ENCODE measurements at places on chromosomes 1 and 21. TPM values are rescaled to one million over a fixed set of nuclear protein-coding genes. Genes with fewer than 3 reads are reported as not detected.

DNA sequence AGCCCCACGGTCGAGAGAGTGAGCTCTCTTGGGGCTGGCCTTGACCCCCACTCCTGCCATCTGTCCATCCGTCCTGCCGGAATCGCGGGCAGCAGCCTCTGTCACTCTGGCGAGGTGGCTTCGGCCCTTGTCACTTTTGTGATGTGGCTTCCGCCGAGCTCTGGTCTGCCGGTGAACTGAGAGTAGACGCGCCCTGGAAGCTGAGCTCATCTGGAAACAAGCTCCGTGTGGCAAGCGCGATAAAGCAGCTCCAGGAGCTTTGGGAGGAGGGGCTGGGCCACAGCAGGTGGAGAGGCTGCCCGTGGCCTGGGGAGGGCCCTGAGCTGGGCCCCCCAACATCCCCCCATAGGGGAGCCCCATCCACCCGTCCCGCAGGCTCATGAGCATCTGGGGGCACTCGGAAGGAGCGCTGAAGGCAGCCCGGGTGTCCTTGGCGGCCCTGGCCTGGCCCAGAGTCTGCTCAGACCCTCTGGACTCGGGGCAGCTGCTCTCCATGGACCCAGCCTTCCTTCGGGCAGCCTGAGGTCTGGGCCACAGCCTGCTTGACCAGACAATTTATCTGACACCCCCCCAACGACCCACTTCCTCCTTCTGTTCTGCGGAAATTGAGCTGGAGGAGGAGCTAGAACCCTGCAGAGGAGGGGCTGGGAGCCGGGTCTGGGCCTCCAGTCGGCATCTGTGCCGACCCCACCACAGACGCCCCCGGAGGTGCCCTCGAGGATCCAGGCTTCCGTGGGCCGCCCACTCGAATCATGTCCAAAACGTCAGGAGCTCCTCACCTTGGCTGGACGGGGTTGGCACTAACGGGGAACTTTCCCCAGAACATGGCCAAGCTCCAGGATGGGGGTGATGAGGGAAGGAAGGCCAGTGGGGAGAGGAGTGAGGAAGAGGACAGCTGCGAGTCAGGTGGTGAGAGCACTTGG lies 59.1 kb downstream of the SLC19A1 start:
- no peak overlapping the region for H3K4me3 ChIP-seq
- H3K36me3 ChIP-seq, result peaks cover 44% of the 10 kb centered on the region
- DNase-seq, result no peak

Gene PLXNA2
- total RNA-seq, result 17.8 TPM

GRCh38 chr1:7669559-7670311 lies 101.4 kb upstream of the VAMP3 start:
- H3K4me1 ChIP-seq, result peaks cover 20% of the 10 kb centered on the region
- no peaks in the 10 kb centered on the region for H3K36me3 ChIP-seq
- H3K27ac ChIP-seq, result no peak overlapping the region

DNA sequence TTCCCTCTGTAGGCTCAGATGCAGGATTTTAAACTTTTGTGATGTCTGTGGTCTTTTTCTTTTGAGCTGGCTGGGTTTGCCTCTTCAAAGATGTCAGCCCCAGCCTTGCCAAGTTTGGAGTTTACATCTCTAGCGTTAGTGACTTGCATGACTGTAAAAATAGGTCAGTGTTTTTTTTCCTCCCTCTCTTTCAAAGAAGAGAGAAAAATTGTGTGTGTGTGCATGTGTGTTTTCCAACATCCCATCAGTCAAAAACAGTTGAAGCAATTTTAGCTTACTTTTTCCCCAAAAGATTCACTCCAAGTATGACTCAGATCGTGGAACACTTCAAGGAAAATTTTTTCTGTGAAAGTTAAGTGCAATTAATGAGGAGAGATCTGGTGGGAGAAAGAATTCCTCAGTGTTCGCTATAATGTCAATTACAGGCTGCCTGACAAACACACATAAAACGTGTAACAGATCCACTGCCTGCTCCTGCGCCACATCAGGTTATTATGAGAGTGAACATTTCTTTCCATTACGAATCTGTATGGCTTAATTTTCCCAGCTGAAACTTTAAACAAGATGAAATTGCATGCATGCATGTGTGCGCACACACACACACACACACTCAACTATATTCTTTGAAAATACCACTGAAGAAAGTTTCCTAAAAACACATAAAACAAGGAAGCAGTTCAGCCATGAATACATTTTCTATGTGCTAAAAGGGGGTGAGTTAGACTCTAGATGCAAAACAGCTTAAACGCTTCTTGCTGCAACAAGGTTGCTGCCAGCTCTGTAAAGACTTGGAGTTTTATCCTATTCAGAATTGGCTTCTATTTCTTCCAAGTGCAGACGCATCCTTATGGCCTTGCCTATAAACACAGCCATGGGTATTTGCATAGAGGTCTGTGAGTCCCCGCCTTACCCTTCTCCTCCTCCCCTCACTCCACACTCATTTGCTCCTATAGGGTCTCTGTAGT lies 55.5 kb downstream of the TLR5 start:
- no peak overlapping the region for H3K4me3 ChIP-seq
- DNase-seq, result peak; percentile 98
- no peaks in the 10 kb centered on the region for H3K36me3 ChIP-seq
- H3K27ac ChIP-seq, result peak overlapping the region; percentile 95
- H3K27me3 ChIP-seq, result no peaks in the 10 kb centered on the region
- peaks cover 38% of the 10 kb centered on the region for H3K4me1 ChIP-seq

DNA sequence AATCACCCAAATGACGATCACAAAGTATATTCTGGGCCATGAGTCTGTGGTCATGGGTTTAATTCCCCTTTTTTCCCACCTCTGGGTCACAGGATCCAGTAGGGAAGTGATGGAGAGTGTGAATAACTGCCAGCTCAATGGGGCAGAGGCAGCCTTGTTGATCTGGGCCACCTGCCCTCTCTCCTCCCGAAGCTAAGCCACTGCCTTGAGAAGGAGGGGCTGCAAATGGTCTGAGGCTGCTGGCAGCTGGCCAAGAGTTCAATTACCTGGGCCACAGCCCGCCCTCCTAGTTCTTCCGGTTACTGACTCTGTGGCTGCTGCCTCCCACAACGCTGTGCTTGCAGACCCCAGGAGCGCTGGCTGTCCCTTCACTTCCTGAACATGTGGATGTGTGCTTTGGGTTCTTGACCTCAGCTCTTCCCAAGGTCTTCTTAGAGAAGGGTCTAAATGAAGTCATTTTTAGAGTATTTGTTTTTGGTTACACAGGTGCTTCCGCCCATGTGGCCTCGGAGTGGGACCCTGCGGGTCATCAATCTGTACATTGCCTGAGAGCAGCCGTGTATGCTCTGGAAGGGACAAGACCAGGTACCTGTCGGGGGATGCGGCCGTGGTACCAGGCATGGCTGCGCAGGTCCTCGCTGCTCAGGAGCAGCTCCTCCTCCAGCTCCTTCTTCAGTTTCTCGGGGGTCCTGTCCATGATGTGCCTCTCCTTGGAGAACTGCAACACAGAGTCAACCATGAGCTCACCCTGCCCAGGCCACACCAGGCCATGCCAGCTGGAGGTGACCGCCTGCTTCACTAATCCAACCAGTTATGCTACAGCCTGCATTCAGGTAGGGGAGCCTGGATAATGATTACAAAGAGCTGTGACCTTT lies 89.7 kb downstream of the BCAR3 start:
- peaks cover 58% of the 10 kb centered on the region for H3K4me1 ChIP-seq
- H3K27ac ChIP-seq, result peak overlapping the region; percentile 53
- no peak overlapping the region for H3K4me3 ChIP-seq
- H3K36me3 ChIP-seq, result peaks cover 30% of the 10 kb centered on the region
- peak; percentile 56 for DNase-seq

Gene ARMH1
- total RNA-seq, result 1.6 TPM

GRCh38 chr1:41333146-41333784 lies 28.0 kb upstream of the FOXO6 start:
- H3K36me3 ChIP-seq, result no peaks in the 10 kb centered on the region
- no peak overlapping the region for H3K4me3 ChIP-seq
- peaks cover 25% of the 10 kb centered on the region for H3K4me1 ChIP-seq
- no peaks in the 10 kb centered on the region for H3K27me3 ChIP-seq

GRCh38 chr1:91513160-91513559 lies 12.5 kb downstream of the CDC7 start:
- no peaks in the 10 kb centered on the region for H3K27me3 ChIP-seq
- no peak overlapping the region for H3K27ac ChIP-seq
- H3K36me3 ChIP-seq, result peaks cover 9% of the 10 kb centered on the region
- DNase-seq, result peak; percentile 59

DNA sequence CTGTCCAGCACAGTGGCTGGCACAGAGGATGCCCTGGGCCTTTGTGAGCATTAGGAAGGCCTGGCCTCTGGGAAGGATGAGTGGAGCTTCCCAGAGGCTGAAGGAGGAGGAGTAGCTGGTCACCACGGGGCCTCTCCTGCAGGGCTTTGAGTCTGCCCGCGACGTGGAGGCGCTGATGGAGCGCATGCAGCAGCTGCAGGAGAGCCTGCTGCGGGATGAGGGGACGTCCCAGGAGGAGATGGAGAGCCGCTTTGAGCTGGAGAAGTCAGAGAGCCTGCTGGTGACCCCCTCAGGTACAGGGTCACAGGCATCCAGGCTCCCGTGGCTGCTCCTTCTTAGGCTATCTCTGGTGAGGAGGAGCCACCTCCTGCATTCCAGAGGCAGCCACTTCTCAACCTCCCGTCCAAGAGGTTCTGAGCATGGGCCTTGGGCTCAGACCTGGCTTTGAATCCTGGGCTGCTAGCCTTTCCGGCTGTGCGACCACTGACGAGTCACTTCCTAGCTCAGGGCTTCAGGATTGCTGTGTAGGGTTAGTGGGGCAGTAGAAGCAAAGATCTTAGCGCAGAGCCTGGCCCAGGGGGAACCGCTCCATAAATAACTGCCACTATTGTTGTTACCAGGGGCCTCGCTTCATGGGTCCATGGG lies 14.0 kb downstream of the SESN2 start:
- H3K27ac ChIP-seq, result no peak overlapping the region
- DNase-seq, result no peak
- H3K4me1 ChIP-seq, result no peaks in the 10 kb centered on the region
- H3K27me3 ChIP-seq, result no peaks in the 10 kb centered on the region
- no peak overlapping the region for H3K4me3 ChIP-seq
- peaks cover 19% of the 10 kb centered on the region for H3K36me3 ChIP-seq

Gene MXRA8
- 87.9 TPM for total RNA-seq

DNA sequence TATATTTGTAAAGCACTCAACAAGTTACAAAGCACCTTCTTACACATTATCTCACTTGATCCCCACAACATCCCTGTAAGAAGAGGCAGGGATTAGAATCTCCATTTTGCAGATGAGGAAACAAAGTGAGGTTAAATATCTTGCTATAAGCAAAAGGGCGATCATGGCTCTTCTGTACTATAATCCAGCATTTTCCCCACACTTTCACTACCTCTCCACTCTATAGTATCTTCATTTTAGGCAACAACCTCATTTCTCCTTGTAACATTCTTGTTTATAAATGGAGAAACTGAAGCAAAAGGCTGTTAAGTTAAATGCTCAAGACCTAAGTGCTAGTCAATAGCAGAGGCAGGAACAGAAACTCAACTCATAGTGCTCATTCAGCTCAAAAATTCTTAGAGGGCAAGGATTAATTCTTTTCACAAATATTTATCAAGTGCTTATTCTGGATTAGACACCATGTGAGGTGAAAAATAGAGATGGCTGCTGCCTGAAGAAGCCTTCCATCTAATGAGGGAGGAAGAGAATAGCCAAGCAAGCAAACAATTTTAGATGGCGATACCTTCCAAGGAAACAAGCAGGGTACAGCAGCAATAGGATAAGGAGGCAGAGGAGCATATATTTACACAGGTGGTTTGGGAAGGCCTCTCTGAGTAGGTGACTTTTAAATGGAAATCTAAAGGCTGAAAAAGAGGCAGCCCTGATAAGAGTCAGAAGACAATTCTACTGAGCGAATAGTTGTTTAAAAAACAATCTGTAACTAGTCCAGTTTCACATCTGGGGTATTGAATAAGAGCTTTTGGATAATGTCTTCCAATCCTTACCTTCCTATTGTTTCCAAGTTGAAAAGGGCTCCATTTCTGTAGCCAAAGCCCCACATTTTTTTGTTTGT lies 3.5 kb downstream of the ERRFI1 start:
- H3K4me1 ChIP-seq, result peaks cover 13% of the 10 kb centered on the region
- no peak overlapping the region for H3K4me3 ChIP-seq
- DNase-seq, result no peak
- H3K27ac ChIP-seq, result no peak overlapping the region
- H3K27me3 ChIP-seq, result peaks cover 13% of the 10 kb centered on the region
- H3K36me3 ChIP-seq, result no peaks in the 10 kb centered on the region

Gene GSTM3
- total RNA-seq, result 51.3 TPM

Gene SPRR1B
- total RNA-seq, result not detected

GRCh38 chr1:41023279-41023990 lies 1.9 kb upstream of the SLFNL1 start:
- peaks cover 11% of the 10 kb centered on the region for H3K4me1 ChIP-seq
- no peak for DNase-seq
- no peaks in the 10 kb centered on the region for H3K27me3 ChIP-seq
- peaks cover 54% of the 10 kb centered on the region for H3K36me3 ChIP-seq

DNA sequence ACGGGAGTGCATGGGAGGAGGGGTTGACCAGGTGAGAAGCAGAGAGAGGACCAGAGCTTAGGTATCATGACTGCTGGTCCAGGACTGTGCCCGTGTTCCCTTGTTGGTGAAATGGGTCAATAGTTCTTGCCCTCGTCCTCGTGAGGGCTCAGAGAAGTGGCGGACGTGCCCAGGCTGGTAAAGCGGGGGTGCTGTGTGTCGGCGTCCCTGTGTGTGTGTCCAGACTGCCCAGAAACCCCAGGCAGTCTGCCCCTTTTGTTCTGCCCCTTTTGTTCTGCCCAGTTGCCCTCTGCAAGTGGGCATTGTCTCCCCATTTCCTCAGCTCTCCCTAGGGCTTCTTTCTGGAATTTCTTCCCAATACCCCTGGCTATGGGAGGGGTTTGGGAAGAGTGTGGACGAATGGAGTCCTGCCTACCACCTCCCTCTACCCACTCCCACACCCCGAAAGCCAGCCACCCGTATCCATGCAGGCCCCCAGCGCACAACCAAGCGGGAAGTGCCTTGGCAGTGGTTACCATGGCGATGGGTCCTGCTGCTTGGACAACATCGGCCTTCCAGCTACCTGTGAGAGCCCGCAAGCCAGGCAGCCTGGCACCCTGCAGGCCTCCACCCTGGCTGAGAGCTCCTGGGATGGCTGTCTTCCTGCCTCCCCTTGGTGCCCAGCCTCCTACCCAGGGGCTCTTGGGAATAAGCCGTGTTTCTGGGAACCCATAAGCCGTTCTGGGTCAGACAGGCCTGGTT lies 34.7 kb downstream of the ACOT11 start:
- no peaks in the 10 kb centered on the region for H3K27me3 ChIP-seq
- DNase-seq, result no peak
- no peak overlapping the region for H3K4me3 ChIP-seq
- H3K27ac ChIP-seq, result peak overlapping the region; percentile 87
- peaks cover 3% of the 10 kb centered on the region for H3K36me3 ChIP-seq
- H3K4me1 ChIP-seq, result peaks cover 71% of the 10 kb centered on the region

DNA sequence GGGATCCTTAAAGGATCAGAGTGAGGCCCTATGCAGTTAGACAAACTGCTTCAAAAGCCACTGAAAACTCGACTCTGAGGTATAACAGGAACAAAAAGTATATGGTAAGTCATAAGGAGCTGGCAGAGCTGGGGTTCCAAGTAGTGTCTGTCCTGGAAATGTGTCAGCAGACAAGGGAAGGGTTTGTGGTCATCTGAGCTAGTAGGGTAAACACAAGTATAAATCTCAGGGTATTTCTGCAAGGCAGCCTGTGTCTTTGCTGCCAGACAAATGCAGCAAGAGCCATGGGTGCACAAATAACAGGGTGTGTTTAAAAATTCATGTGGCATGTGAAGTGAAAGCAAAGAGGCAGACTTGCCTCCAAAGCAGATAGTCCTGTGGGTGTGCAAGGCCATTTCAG lies 759.0 kb upstream of the ADAMTS5 start:
- H3K36me3 ChIP-seq, result no peaks in the 10 kb centered on the region
- H3K4me3 ChIP-seq, result no peak overlapping the region
- no peak overlapping the region for H3K27ac ChIP-seq
- DNase-seq, result no peak

Gene MIB2
- total RNA-seq, result 54.8 TPM

- H3K27me3 ChIP-seq, result peaks cover 9% of the 10 kb centered on the region
- H3K4me3 ChIP-seq, result no peak overlapping the region
- peak; percentile 58 for DNase-seq
These were observed 9.1 kb downstream of the ITGB2 start for GRCh38 chr21:44911384-44912157.

Measured in muscle of leg (tissue), 16 donors.